Posterior cingulate gyrus (tissue), 11 donors: ENCODE measurements at places on chromosomes 2 and 18.

- no peak for DNase-seq
These were observed 9.6 kb downstream of the TRPM8 start for GRCh38 chr2:233926806-233927205.

DNA sequence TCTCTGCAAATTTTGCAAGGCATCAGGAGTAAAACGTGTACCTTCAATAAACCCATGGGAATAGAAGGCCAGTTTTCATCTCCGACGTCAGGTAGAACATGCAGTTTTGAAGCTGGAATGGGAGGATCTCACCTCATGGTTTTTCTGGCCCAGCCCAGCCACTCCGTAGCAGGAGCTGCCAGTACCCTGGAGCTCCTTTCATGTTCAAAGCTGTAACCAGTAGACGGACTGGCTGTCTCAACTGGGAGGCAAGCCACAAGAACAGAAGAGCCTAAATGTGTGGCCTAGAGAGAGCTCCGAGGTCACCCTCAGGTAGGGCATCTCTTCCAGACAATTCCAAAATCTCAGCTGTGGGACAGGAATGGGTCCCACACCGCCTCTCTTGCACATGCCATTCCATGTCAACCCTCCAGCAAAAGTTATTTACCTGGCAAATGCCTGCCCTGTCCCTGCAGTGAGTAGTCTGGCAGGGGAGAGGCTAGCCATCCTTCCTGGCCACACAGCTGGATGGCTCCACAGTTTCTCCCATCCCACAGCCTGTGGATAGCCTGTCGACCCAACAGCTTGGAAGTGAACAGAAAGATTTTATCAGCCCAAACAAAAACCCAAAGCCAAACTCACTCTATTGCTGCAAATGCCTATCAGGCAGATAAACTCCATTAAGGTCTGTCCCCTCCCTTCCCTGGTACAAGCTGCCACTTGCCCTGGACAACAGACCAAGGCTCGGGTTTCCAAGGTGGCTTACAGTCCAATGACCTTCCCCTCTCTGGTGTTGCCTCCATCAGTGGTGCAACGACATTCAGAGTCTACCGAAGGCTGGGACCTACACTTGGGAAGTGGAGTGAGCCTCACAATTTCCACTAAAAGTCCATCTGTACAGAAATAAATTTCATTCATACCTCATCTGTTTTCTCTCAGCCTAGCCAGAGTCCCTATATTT, 27.8 kb downstream of the CRACDL start:
- DNase-seq, result no peak

GRCh38 chr2:236644502-236644911, 74.9 kb downstream of the ACKR3 start:
- DNase-seq, result no peak

- peak; percentile 75 for DNase-seq
These were observed 178.1 kb upstream of the PKDCC start for GRCh38 chr2:41869542-41870264.

DNA sequence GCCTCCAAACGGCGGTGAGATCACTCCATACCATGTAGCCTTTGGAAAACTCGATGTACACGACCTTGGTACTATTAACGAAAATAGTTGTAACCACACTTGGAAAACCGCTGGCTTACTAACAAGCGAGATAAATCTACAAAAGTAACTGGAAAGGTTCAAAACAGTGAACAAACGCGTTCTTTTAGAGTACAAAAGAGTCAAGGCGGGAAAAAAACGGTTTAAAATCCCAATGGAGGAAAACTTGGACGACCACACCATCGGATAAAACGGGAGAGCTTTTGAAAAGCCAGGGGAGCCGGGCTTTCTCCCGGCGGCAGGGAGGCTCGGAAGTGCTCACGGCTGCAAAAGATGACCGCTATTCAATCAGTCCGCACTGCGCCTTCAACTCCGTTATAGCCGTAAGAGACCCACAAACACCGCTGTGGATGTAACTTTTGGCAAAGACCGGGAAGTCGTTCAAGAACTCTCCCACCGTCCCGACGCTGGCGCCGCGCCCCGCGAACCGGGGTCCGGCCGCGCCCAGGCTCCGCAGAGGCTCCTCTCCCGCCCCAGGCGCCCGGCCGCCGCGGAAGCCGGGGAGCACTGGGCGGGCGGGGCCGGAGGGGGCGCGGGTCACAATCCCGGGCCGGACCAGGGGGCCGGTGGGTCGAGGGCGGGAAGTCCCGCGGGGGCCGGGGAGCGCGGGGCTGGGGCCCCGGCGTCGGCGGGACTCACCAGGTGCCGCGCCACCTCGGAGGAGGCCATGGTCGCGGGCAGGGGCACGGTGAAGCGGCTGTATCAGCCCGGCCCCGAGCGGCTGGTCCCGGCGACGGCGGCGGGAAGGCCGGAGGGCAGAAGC, 465 bp downstream of the SEPTIN10 start:
- DNase-seq, result no peak
